ENCODE measurements at places on chromosomes 11 and 22.

GRCh38 chr22:46377525-46378425 lies 42.3 kb downstream of the TRMU start:
- no peak for DNase-seq

DNA sequence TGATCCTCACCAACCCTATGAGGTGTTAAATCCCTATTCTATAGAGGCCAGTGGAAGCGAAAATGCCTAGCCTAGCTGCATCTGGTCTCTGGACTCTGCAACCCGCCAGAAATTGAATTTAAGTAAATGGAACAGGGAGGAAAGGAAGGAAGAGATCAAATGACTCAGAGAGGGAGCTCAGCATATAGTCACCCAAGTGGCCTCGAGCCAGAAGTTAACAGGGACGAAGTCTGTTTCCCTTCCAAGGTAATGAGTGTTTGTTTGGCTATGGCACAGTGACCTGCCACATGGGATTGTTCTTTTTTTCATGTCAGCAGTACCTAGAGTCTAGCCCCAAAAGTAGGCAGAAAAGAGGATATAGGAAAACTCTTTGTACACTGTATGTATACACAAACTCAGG lies 66.3 kb downstream of the PAK1 start:
- peak; percentile 36 for DNase-seq

- DNase-seq: no peak
These were observed 755 bp downstream of the NRIP3 start for GRCh38 chr11:9002920-9003572.

GRCh38 chr22:41919357-41920224 lies 4.7 kb upstream of the SHISA8 start:
- DNase-seq: no peak

DNA sequence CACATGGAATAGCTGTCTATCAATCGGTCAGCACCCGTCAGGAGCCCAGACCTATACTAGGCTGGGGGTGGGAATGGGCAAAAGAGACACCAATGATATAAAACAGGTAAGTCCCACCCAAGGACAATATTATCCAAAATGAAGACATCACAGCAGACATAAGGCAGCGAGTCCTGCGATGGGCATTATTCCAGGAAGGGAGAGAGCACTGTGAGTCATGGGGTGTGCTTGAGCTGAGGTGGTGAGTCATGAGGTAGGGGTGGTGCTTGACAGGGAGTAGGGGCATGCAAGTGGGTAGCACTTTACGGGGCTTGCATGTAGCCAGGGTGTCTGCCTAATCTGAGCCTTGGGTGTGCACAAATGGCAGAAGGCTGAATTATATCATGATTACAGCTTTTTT lies 605.0 kb upstream of the CADM1 start:
- DNase-seq: no peak

GRCh38 chr11:60394666-60395380 lies 1.4 kb upstream of the MS4A14 start:
- DNase-seq: no peak

GRCh38 chr11:118252688-118253087 lies 523 bp upstream of the MPZL3 start:
- no peak for DNase-seq

DNA sequence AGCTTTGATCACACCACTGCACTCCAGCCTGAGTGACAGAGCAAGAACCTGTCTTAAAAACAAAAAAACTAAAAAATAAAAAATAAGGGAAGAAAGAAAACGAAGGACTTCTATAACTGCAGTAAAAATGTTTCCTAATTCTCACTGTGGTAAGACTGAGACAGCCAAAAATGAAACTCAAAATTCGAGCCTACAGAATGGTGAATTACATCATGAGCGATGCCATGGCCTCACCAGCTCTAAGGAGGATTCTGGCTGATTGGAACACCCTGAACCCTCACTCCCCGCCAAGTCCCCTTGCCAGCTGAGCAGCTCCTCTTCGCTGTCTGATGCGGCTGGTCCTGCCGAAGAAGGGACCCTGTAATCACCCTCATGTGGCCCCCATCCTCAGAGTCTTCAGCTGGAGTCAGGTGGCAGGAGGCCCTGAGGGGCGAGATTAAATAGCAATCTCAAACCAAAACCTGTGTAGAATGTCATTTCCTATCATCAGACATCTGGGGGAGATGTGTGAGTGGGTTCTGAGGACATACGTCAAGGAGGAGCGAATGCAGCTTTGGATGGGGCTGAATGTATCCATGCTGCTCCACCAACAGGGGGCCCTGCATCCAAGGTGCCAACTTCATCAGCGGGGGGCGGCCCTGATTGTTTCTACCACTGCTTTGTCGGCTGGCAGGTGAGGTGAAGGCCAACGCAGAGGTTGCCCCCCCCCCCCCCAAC lies 29.2 kb downstream of the PDGFB start:
- no peak for DNase-seq

GRCh38 chr11:130102301-130103249 lies 32.9 kb downstream of the APLP2 start:
- no peak for DNase-seq

DNA sequence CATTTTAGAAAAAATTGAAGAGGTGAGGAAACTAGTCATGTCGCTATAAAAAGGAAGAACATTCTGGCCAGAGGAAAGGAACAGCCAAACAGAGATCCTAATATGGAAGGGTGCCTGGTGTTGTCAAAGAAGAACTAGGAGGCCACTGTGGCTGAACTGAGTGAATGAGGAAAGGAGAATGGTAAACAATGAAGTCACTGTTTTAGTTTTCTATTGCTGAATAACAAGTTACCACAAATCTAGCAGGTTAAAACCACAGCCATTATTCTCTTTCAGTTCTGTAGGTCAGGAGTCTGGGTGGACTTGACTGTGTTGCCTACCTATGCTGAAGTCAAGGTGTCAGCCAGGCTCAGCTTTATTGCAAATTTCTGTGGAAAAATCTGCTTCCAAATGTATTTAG lies 549.3 kb upstream of the CCDC90B start:
- DNase-seq: no peak

DNA sequence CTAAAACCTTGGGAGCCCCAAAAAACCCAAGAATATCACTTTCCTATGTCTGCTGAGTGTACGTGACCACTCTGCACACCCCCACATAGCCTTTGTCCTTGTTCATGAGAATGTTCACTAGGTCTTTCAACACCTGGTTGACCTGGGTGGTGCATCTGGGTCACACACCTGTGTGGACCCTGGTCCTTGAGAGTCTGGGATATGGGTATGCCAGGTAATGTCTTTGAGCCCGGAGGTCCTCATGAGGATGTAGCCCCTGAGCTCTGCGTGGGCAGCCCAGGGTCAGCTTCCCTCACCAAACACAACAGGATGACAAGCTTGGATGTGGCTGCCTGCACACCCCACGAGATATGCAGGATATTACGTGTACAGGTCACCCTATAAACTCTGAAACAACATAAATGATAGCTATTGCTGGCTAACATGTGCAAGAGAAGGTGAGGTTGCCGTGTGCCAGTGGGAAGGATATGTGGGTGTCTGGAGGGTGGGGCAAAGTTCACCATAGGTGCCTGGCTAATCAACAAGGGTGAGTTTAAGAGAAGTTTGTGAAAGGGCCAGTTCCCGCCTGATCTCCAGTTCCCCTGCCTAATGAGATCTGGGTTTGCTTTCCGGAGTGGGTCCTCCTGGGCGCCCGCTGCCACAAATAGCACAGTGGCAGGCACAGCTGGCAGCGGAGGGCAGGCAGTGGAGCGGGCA lies 1.4 kb upstream of the PPARA start:
- no peak for DNase-seq

DNA sequence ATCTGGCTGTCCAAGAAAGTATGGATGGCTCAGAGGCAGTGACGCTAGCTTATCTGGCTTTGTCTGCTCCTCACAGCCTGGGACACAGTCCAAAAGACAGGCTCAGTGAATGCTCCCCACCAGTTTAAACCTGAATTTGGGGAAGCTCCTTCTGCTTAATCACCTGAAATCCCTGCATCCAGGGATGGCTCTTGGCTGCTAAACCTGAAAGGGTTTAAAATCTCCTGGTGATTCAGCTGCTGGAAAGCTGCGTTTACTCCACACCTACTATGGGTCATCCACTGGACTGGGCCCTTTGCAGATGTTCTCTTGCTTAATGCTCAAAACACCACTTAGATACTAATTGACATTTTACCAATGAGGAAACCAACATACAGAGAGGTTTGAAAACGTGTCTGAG lies 302.0 kb upstream of the NARS2 start:
- DNase-seq: no peak

GRCh38 chr11:25838918-25839625 lies 492.9 kb upstream of the ANO3 start:
- no peak for DNase-seq

DNA sequence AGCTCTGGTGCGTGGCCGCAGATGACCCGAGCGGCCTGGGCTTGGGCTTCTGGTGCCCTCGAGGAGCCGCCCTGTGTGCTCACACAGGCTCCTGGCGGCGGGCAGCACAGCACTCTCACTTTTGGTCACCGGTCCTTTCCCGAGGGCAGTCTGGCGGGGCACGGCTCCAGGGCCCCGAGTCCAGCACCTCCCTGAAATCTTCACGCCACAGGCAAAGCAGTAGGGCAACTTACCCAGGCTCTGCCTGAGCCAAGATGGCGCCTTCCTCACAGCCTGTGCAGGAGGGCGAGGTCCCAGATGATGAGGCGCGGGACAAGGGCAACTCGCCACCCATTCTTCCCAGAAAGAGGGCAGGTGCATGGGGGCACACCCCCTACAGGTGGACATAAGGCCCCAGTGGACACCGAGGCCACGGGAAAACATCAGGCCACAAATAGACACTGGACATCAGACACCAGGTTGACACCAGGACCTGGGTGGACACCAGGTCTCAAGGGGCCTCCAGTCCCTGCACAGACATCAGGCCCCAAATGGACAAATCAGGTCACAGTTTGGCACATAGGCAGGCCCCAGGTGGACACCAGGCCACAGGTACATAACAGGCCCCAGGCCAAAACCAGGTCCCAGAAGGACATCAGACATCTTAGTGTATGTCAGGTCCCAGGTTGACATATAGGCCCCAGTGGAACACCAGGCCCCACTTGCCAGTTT lies 57.6 kb upstream of the SEPTIN5 start:
- no peak for DNase-seq

GRCh38 chr22:39663751-39664150 lies 93.2 kb downstream of the CACNA1I start:
- no peak for DNase-seq

DNA sequence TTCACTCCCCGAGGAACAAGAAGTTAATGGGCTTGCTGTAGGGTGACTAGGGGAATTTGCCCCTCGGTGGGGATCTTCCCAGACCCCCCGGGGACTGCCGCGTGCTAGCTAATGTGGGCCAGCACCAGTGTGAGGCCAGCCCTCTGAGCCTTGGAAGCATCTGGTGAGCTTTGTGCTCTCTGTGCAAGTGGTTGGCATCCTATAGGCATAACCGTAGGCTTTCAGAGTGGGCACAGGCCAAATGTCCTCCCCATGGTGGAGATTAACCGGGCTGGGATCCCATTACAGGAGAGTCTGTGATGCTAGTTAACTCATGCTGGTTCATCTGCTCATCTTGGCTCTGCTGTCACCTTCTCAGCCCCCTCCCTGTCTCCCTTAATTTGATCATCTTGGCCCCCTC lies 125.7 kb downstream of the TRIM29 start:
- no peak for DNase-seq

GRCh38 chr11:14335712-14336111 lies 23.3 kb downstream of the RRAS2 start:
- DNase-seq: no peak

DNA sequence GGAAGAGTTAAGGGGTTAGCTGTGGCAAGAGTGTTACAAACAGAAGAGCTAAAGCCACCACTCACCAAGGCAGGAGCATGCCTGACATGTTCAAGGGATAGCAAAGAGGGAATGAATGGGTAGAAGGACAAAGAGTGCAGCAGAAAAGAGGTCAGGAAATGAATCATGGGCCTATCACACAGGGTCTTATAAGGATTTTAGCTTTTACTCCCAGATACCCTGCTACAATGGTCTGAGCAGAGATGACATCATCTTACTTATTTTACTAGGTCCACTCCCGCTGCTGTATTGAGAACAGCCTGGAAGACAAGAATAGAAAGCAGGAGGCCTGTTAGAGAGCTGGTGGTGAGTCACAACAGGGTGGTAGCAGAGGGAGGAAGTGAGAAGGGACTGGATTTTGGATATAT lies 9.8 kb downstream of the TRAF6 start:
- peak; percentile 63 for DNase-seq

GRCh38 chr11:130024361-130024760 lies 21.7 kb upstream of the PRDM10 start:
- DNase-seq: no peak

- no peak for DNase-seq
These were observed 1.3 kb upstream of the OR8D1 start for GRCh38 chr11:124315052-124315451.

- DNase-seq: no peak
These were observed 395.7 kb downstream of the MN1 start for GRCh38 chr22:27405672-27406388.

DNA sequence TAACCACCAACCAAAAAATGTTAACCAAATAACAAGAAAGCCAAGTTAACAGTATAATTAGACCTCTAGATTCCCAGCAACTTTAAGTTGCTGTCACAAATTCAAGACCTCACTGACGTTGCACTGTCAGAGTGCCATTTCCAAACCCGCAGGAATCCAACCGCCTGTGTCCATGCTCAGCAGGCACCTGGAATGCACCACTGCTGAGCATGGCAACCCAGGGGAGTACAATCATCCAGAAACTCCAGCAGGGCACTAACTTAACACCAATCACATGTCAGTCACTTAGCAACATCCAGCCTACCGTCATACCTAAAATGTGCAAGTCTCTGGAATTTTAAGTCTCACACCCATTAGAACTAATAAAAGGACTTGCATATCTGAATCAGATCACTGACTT lies 48.8 kb downstream of the SMCO4 start:
- no peak for DNase-seq

- no peak for DNase-seq
These were observed 89.1 kb downstream of the TRIM44 start for GRCh38 chr11:35751664-35752061.

GRCh38 chr11:23924226-23924625 lies 572.6 kb upstream of the LUZP2 start:
- no peak for DNase-seq

All from AG04449 (cell line).